ENCODE measurements at places on chromosomes 6 and 20.

GRCh38 chr6:109087661-109088264, 6.9 kb downstream of the SESN1 start:
- no peak for DNase-seq

DNA sequence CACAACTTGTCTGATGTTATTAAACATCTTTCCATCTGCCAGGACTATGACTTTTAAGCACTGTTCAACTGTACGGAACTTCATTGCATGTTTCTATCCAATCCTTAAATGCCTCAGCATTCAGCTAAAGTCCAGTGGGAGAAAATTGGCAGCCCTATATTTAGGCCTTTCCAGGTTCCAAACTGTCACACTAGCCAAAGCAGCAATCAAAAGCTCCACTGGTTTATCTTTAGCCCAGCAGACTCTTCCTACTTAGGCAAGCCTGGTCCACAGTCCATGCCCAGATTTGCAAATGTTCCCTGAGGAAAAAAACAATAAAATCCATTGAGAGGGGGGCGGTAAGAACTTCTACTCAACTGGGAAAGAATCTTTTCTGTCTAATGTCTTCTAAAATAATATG, 349.1 kb upstream of the GJE1 start:
- DNase-seq, result no peak

DNA sequence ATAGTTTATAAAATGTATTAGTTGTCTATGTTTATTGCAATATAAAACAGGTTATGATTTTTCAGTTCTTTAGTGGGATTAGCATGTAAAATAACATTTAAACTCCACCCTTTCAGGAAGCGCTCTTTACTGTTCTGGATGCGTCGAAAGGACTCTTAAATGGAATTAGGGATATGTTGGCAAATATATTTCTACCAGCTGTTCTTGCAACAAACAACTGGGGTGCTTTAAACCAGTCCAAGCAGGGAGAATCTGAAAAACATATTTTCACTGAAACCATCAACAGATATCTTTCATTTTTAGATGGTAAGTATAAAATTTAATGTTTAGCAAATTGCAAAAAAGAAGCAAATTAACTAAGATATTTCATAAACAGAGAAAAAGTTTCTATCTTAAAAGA, 21.8 kb downstream of the DNAH8 start:
- DNase-seq, result no peak

DNA sequence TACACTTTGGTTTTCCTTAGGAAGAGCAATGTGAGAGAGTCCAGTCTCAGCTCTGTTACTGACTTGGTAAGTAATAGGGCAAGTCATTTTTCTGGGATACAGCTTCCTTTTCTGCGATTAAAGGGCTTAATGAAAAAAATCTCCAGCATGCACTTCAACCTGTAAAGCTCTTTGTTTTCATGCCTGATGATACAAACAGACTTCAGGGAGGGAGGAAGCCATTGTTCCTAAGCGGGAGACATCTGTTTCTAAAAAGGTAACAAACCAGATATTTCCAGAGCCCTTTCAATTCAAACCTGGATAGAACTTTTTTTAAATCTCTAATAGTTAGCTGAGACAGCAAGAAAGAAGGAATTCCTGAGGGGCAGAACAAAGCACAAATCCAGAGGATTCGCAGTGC, 5.2 kb upstream of the CASS4 start:
- DNase-seq, result no peak

- DNase-seq, result no peak
Measured at GRCh38 chr6:125269328-125269985, 32.3 kb downstream of the HDDC2 start.

DNA sequence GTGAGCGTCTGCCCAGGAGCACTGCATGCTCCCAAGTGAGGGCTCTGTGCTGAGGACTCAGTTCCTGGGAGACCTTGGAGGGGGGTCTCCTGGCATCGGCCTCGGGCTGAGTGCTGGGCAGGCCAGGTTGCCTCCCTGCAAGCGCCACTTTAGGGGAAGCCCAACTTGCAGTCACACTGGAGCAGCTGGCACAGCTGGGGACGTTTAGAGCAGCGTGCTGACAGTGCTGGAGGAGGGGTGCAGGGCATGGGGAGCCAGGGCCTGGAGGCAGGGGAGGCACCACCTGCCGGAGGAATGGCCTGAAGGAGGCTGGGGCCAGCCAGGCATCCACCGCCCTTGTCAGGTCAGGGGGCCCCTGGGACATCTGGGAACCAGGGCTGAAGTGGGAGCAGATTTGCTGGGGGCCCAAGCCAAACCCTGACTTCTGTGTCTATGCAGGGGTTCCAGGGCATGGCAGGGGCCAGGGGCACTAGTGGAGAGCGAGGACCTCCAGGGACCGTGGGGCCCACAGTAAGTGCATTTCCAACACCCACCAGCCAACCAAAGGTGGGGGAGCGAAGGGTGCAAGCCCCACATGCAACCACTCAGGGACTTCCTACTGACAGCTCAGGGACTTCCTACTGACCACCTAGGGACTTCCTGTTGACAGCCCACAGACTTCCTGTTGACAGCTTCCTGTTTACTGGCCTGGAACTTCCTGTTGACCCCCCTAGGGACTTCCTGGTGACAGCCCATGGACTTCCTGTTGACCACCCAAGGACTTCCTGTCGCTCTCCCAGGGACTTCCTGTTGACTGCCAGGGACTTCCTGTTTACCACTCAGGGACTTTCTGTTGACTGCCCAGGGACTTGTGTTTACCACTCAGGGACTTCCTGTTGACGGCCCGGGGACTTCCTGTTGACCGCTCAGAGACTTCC, 33.6 kb downstream of the COL20A1 start:
- no peak for DNase-seq

GRCh38 chr20:10178727-10179313, 39.8 kb upstream of the SNAP25 start:
- no peak for DNase-seq

All from WERI-Rb-1 (cell line).